Activated CD4-positive, alpha-beta T cell treated with anti-CD3 and anti-CD28 coated beads, Interleukin-2, Interleukin-6, amounts not matched to agents 100 ng/mL and 50 ng/mL, durations not matched to agents 16 hours and 8 hours (primary cell): ENCODE measurements at places on chromosomes 6 and 20.

DNA sequence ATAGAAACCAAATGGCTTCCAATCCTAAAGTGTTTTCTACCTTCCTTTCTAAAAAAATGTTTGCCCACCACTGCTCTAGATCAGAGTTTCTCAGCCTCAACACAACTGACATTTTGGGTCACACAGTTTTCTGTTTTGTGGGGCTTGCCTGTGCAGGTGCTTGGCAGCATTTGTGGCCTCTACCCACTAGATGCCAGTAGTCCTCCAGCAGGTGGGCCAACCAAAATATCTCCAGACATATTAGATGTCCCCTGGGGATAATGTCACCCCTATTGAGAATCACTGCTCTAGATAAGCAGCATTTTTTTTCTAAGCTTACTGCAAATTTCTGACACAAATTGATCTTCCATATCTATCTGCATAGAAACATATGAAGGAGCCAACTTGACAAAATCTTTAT lies 26.3 kb upstream of the EPM2A start:
- no peak for DNase-seq

DNA sequence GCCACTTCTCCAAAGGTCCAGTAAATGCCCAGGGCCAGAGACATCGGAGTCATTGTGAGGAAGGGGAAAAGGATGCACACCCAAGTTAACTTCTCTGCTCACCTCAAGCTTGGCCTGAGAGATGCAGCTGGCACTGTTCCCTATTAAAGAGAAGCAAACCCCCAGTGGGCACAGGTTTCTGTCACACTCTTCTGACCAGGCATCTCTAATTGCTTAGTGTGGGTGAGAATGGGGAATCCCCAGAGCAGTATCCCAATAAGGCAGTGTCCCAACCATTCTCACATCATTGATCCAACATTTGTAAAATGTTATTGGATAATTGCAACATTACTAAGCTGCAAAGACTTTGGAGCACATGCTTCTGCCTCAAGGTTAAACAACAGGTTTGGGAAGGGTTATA lies 232.3 kb downstream of the ADGRG6 start:
- no peak for DNase-seq

- DNase-seq = no peak
These were observed 2.0 kb downstream of the LRRC1 start for GRCh38 chr6:53796791-53797190.

DNA sequence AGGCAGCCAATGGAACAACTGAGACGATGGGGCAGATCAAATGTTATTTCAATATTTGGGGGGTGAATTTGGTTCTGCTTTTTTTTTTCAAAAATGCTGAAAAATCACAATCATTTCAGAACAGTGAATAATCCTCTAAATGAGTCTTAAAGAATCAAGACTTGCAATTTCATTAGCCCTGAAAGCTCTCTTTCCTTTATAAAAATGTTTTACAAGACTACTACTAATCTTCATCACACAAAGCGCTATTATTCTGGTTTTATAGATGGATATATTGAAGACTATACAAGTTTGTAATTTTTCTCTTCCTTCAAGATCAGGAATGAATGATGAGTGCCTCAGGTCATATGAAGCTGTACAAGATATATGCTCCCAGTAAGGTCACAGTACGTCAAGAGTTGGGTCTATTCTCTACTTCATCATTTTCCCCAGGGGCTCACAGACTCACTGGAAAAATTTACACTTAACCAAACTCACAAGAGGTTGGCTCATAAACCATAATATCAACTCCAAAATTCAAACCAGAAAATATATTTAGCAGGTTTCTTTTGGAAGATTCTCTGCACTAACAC lies 19.5 kb downstream of the RNF24 start:
- no peak for DNase-seq

- no peak for DNase-seq
These were observed 15.5 kb downstream of the GSS start for GRCh38 chr20:34940081-34940481.

DNA sequence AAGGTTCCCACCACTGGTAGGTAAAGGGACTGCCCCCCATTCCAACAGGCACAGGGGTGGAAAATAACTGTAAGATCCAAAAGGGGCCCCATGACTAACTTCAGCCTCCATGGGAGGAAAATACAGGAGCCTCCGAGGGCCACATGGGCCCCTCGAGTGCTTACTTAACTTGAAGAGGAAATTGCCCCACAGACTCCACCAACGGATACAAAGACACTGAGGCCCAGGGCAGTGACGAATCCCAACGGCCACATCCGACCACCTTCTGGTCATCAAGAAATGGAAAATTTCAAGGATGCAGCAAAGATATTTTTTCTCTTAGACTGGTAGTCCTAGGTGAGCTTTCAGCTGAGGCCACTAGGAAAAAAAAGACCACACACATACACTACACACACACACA lies 116.0 kb upstream of the MRPS10 start:
- no peak for DNase-seq

- no peak for DNase-seq
These were observed 94.2 kb upstream of the FLRT3 start for GRCh38 chr20:14431568-14431967.

DNA sequence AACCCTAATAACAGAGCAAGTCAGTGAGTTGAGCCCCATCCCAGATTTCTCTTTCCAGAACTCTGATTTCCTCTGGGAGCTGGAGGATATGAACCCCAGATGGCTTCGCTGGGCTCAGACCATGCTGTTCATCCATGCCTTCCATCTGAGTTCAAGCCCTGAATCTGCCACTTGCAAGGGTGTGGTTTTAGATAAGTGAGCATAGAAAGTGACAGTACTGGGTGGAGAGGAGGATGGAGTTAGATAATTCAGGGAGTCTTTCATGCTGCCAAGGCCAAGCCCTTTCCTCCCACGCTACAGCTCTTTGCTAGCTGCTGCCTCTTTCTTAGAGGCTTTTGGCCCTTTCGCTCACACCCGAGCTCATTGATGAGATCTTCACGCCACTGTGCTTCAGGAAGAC lies 57.2 kb upstream of the MAFB start:
- DNase-seq = no peak

DNA sequence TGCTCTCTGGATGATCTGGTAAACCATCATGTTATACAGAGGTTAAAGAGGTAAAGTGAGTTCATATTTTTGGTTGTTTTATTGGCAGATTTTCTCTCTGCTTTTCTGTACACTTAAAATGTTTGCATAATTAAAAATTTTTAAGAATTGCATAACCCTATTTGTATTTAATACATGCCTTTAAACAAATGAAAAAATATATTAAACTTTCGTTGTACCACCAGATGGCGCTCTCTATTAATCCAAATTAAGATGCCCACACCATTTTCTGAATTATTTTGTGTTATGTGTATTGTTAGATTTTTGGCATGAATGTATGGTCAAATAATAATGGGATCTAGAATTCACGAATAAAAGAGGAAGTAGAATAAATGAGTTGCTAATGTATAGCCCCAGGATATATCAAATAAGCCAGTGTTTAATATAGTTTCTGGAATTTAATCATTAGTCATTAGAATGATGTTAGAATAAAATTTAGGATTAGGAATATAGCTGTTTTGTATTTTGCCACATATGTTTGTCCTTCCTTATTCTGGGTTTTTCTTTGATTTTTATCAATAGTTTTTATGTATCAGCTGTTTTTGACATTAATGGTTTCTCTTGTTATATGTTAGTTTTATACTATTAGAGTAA lies 38.9 kb downstream of the SMAP1 start:
- peak; percentile 57 for DNase-seq

- no peak for DNase-seq
These were observed 25.5 kb upstream of the ADRM1 start for GRCh38 chr20:62277253-62277652.

DNA sequence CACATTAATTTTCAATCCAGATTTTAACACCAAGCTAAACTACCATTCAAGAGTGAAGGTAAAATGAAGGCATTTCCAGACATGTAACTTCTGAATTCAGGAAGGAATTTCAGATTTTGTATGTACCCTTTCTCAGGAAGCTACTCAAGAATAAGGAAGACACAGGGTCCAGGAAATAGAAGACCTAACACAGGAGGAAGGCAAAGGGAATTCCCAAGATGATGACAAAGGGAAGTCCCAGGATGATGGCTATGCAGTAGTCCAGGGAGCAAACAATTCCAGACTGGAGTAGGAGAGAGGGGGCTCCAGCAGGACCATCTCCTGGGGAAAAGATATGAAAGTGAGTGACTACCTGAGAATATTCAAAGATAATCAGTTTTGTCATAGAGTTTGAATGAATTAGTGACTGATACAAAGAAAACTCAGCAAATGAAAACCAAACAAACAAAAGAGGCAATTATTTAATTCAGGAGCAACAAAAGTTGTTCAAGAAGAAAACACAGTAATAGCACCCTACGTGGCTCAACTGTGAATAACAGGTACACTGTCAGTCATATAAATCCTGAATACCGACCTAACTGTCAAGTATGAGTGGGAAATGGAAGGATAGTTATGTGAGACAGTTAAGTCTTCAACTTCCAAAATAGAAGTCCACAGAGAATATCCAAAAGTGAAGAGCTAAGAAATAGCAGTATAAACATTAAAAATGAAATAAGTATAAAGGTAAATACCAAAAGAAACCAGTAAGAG lies 4.0 kb downstream of the RNF24 start:
- no peak for DNase-seq

- DNase-seq = no peak
These were observed 32.3 kb upstream of the LGSN start for GRCh38 chr6:63352069-63352543.
